Stimulated activated CD4-positive, alpha-beta T cell treated with anti-CD3 and anti-CD28 coated beads, Interleukin-15, amount 100 ng/mL, for 24 hours (primary cell): ENCODE measurements at places on chromosomes 3 and 15.

GRCh38 chr15:73464602-73465001, 21.6 kb downstream of the REC114 start:
- no peak for DNase-seq

- peak; percentile 42 for DNase-seq
These were observed 92.7 kb downstream of the LRRC28 start for GRCh38 chr15:99343881-99344551.

DNA sequence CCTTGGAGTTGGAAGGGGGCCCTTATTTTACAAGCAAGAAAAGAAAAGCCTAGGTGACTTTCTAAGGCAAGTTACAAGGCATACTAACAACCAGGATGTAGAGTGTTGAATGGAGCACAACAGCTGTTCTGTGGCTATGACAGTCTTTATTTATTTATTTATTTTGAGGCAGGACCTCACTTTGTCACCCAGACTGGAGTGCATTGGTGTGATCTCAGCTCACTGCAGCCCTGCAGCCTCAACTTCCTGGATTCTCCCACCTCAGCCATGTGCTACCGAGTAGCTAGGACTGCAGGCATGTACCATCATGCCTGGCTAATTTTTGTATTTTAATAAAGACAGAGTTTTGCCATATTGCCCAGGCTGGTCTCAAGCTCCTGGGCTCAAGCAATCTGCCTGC, 973.4 kb downstream of the ROBO1 start:
- DNase-seq, result no peak

DNA sequence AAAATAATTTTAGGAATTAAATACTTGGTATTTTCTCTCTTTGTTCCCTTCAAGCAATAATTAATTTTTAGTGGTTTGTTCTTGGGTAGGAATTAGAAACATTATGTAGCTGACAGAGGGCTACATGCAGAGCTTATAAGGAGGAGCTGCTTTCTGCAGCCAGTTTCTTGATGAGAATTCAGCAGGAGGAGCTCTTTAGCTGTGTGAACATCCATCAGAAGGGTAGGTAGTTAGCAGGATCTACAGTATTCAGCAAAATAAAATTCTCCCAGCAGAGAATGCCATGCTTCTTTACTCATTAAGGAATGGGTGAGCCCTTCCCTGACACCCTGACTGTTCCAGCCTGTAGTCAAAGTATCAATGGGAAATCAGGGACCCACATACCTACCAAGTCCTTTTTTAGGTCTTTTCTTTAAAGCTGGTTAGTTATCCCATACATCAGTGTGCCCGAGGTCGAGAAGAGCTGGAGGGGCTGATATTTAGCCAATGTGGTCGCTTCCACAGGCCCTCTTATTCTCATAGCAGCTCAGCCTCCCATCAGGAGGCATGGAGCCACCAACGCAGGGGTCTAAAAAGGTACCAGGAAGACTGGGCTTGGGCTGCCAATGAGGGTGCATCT, 54.0 kb downstream of the KCNAB1 start:
- DNase-seq, result no peak

DNA sequence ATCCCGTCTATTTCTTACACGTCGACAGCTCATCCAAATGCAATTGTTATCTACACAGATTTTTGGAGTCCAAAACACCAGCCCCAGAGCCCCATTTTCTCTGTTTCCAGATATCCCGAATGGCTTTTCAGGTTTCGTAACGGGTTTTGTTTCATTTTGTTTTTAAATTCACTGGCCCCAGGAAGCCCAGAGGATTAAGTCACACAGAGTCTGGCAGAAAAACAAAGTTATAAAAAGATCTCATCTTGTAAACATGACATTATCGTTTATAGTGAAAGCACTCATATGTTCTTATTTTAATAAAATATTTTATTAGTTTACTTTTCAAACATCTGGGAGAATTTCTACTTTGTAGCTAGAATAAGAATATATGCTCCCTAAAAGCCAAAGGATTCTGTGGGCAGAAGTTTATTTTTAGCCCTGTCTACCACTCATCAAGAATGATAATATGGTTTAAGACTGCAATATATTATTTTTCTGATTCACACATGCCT, 149.3 kb upstream of the SLC2A2 start:
- DNase-seq, result no peak

GRCh38 chr3:190108804-190109203, 11.9 kb downstream of the P3H2 start:
- DNase-seq, result no peak

- no peak for DNase-seq
These were observed 47.6 kb downstream of the SLMAP start for GRCh38 chr3:57803647-57804081.

- no peak for DNase-seq
These were observed 536.2 kb downstream of the MAGI1 start for GRCh38 chr3:65502526-65502925.

GRCh38 chr3:157045238-157045850, 114.6 kb downstream of the CCNL1 start:
- no peak for DNase-seq

GRCh38 chr3:133410191-133410892, 10.5 kb downstream of the BFSP2 start:
- DNase-seq, result no peak

DNA sequence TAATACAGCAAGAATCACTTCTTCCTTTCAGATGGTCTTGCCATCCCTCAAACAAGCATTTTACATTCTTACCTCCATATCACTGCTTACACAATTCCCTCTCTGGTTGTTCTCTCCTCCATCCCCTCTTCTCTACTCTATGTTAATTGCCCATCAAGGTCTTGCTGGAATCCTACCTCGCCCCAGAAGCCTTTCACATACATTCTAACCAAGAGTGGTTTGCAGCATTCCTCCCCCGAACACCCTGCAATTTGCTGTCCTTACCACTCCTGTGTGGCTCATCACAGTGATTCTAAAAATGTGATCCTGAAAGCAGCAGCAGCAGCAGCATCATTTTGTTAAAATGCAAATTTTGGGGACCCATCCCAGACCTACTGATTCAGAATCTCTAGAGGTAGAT, 30.6 kb downstream of the TNIK start:
- DNase-seq, result no peak

GRCh38 chr3:72008226-72008996, 223.5 kb upstream of the PROK2 start:
- DNase-seq, result no peak

GRCh38 chr15:93428807-93429351, 339.9 kb upstream of the RGMA start:
- no peak for DNase-seq

DNA sequence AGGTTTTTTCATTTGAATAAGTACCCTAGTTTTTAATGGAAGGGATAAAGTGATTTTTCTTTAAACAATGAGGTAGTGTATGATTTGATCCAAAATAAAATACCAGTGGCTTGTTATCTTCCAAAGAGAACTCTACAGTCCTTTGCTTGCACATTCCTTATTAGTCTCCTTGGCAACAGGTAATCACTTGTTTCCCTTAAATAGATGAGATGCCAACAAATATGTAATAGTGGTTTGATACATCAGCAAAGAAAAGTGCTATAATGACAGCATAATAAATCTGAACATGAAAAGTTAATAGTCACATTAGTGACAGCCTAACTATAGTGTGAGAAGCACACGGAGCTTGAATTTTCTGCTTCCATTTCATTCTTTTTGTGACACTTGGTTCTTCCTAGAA, 360.2 kb downstream of the ZNF385D start:
- DNase-seq, result no peak

- no peak for DNase-seq
These were observed 249.9 kb upstream of the DNAJC19 start for GRCh38 chr3:181239441-181239840.

DNA sequence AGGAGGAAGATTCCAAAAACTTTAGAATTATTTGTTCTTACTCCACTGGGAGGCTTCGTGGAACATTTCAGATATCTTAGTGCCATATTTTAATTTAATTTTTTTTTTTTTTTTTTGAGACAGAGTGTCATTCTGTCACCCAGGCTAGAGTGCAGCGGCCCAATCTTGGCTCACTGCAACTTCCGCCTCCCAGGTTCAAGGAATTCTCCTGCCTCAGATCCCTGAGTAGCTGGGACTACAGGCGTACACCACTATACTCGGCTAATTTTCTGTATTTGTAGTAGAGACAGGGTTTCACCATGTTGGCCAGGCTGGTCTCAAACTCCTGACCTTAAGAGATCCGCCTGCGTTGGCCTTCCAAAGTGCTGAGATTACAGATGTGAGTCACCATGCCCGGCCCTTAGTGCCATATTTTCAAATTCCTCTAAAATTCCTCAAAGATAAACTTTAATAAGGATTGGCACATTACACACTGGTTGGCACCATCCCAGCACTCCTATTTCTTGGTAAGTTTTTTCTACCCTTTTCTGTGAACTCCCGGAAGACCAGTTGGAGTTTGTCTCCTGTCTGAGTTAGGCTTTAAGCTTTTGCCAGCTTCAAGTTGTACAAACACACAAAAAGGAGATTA, 693.7 kb downstream of the MCTP2 start:
- no peak for DNase-seq

DNA sequence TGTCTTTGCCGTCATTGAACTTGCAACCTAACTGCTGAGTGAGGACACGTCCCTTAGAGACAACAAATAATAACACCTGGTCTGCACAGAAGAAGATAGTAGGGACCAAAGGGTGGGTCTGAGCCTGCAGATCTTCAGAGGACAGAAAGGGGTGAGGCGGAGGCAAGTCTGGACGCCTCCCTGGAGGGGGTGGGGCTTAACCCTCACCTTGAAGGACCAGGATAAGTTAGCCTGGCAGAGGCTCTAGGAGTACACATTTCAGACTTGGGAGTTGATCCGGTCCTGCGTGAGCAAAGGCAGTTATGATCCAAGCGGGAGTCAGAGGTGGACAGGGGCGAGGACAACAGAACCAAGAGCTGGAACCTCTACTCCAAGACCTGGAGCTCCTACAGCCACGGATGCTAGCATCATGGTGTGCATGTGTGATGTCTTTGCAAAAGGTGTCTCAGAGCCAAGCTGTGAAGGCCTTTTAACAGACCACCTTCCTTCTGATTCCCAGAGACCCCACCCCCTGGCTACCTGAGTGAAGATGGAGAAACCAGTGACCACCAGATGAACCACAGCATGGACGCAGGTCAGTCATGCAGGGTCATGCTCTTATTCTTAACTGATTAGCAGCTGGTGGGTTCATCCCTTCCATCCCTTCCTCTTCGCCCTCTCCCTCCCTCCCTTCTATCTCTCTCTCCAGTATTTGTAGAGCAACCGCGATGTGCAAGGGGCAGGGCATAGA, 88.0 kb downstream of the AAGAB start:
- DNase-seq, result no peak

DNA sequence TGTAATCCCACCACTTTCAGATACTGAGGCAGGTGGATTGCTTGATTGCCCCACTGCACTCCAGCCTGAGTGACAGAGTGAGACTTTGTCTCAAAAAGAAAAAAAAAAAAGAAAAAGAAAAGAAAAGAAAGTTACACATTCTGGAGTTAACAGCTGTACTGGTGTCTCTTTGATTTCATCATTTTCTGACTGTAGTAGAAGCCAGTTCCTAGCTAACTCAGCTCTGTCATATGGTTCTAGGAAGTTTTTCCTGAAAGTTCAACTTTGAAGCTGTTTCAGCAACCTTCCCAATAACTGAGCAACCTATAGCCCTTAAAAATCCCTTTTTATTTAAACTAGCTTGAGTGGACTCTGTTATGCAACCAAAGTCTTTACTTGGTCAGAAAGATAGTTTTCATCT, 104.6 kb upstream of the STRIT1 start:
- no peak for DNase-seq

- DNase-seq, result no peak
These were observed 42.2 kb downstream of the CD200 start for GRCh38 chr3:112375117-112375516.

DNA sequence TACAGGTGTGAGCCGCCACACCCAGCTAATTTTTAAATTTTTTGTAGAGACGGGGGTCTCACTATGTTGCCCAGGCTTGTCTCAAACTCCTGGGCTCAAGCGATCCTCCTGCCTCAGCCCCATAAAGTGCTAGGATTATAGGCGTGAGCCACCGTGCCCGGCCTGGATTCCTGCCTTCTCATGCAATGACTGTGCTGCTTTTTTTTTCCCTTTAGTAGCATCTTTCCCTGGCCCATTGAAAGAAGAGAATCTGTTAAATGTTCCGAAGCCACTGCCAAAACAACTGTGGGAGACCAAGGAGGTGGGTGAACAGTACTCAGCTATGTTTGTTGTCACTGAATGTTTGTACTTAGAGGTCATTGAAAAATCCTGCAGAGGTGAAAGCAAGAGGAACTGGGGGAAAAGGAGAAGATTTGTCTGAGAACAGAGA, 88.0 kb downstream of the CRTC3 start:
- no peak for DNase-seq
